Stimulated activated CD4-positive, alpha-beta T cell treated with anti-CD3 and anti-CD28 coated beads, TNF-alpha, amount 100 ng/mL, for 24 hours (primary cell): ENCODE measurements at places on chromosomes 4 and X.

- DNase-seq = no peak
Observed at GRCh38 chrX:30533835-30534234, 43.7 kb downstream of the TASL start.

GRCh38 chr4:61204353-61205060, 4.4 kb downstream of the ADGRL3 start:
- no peak for DNase-seq

DNA sequence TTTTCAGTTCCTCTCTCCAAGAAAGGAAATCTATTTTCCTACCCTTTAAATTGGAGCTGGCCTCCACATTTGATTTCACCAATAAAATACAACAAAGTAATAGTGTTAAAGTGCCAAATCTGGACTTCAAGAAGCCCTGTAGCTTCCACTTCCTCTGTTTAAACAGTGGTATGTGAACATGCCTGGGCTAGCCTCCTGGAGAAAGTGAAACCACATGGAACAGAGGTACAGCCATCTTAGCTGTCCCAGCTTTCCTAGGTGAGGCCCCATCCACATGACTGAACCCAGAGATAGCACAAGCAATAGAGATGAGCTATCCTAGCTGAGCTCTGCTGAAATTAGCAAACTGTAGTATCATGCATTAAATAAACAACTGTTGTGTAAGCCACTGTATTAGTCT, 131.8 kb upstream of the VCX start:
- DNase-seq = no peak

DNA sequence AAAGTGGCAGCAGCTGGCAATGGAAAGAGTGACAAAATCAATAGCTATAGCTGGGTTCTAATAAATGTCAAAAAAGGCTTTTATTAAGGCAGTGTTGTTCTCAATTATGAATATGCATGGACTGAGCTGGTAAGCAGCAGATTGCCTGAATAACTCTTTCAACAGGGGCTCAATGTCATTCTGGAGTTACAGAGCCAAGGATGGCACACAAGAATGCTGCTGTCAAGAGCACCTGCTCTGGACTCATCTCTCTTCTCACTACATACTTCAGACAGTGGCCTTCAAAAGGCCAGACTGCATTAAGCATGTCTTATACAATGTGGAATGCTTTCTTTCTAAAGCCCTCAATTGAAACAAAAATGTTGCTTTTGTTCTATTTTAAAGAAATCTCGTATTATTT, 351.4 kb downstream of the KLHL13 start:
- no peak for DNase-seq

GRCh38 chrX:10157543-10157942, 768 bp downstream of the CLCN4 start:
- DNase-seq = no peak

GRCh38 chrX:41055740-41056139, 29.5 kb upstream of the USP9X start:
- no peak for DNase-seq
